Muscle of back (tissue), 13 donors: ENCODE measurements at places on chromosomes 1 and 21. TPM values are rescaled to one million over a fixed set of nuclear protein-coding genes. Genes with fewer than 3 reads are reported as not detected.

GRCh38 chr1:202671399-202671798, 38.9 kb downstream of the SYT2 start:
- no peak for DNase-seq

DNA sequence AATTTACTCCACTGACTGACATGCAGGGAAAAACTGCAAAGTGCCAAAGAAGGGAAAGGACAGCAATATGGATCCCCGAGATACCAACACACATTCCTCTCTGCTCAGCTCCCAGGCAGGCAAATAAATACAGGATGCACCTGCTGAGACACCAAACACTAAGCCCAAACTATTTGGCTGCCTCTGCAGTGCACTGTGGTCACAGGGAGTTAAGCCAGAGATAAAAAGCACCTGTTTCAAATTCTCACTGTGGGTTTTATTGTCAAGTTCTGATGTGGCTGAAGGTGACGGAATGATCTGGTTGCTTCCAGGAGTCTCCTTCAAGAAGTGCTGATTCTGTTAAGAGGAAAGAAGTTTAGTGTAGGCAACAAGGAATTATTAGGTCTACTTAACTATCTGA, 17.7 kb downstream of the TEX38 start:
- DNase-seq = peak; percentile 18

FCRL4 gene
- polyA plus RNA-seq = not detected

- DNase-seq = no peak
Observed at GRCh38 chr1:201295346-201295745, 12.0 kb downstream of the PKP1 start.

GRCh38 chr21:40243685-40244084, 376.4 kb downstream of the PCP4 start:
- no peak for DNase-seq

GSTM1 gene
- 0.94 TPM for polyA plus RNA-seq

DNA sequence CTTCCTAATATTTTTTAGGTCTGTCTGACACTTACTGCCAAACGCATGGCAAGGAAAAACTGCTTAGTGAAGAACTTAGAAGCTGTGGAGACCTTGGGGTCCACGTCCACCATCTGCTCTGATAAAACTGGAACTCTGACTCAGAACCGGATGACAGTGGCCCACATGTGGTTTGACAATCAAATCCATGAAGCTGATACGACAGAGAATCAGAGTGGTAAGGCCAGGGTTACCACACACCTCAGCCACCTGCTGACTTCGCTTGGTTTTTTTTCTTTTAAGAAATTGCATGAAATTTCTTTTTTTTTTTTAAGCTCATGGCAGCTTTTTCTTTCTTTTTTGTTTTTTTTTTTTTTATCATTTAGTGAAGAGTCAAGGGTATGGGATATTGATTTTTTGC, 17.2 kb downstream of the ATP1A1 start:
- DNase-seq = no peak
